ENCODE measurements at places on chromosomes 1 and 21.

GRCh38 chr1:213269829-213270228 is 218.8 kb downstream of the RPS6KC1 start:
- no peak for DNase-seq

DNA sequence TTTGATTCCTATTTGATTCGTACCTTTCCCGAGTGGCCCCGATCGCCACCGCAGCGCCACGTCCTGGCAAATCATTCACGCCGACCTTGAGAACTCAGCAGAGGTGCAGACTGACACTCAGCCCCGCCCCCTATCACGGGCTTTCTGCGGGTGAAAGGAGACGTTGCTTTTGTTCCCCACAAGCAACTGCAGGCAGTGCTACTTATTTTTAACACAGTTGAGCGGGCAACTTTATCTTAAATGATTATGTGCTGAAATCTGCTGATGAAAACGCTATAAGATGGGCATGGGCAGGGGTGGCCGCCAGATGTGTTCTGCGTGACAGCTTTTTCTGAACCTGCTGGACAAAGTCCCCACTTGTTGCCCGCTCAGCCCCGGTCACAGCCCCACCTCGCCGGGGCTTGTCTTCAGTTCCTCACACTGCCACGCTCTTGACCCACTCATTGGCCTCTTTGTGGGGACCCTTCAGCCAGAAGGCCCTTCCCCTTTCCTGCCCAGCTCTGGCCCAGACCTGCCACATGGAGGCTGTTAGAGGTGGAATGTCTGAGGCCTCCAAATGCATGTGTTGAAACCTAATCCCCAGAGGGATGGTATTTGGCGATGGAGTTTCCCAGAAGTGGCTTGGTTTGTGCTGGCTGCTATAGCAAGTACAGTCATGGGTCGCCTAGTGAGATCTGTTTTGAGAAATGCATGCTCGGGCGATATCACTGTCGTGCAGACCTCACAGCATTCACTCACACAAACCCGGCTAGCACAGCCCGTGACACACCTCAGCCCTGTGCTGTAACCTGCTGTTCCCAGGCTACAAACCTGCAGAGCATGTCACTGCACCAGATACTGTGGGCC is 15.7 kb upstream of the PDXK start:
- peak; percentile 43 for DNase-seq

DNA sequence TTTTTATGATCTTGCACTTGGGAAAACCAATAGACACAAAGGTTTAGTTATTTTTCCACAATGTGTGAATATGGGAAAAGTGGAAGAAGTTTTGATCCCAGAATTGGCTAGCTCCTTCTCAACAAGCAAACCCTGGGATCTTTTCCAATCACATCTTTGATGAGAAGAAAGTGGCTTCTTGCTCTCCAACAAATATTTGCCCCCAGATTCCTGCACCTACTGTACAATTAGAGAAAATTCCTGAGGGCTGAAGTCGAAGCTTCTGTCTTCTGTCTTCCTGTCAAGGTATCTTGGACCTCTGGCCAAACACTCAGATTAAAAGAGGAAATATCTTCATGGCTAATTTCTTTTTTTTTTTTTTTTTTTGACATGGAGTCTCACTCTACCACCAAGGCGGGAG is 113.1 kb upstream of the SLC45A1 start:
- DNase-seq: no peak

DNA sequence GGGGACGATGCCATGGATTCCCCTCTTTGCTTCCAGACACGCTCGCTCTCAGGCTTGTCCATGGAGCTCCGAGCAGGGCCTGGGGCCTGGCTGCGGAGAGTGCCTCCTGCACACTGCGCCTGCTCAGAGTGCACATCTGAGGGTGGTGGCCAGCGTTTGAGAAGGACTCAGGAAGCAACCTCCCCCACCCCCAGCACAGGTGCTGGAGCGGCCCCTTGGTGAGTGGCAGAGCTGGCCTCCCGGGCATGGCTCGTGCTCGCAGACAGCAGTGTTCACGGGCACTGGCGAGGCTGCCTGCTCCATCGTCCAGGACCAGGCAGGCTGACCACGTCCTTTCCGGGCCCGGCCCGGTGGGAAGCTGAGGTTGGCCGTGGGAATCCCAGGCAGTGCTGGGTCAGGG is 2.8 kb downstream of the SPATC1L start:
- no peak for DNase-seq

- DNase-seq: no peak
Observed at GRCh38 chr1:17009706-17010105, 2.0 kb downstream of the ATP13A2 start.

DNA sequence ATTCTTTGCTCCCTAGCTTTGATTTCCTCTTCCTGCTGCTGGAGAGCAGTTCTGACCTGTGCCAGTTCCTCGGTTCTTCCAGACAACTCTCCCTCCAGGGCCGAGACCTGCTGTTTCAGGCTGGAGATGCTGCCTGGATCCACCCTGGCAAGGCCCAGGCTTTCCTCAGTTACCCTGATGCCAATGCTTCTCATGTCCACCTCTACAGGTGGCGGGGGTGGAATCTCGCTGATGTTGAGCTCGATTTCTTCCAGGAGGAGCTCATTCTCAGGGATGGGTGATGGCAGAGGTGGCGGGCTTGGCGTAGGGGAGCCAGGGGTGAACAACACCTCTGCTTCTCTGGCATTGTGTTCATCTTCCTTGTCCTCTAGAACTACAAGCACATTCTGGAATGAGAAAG is 45.3 kb downstream of the KANK4 start:
- DNase-seq: no peak

DNA sequence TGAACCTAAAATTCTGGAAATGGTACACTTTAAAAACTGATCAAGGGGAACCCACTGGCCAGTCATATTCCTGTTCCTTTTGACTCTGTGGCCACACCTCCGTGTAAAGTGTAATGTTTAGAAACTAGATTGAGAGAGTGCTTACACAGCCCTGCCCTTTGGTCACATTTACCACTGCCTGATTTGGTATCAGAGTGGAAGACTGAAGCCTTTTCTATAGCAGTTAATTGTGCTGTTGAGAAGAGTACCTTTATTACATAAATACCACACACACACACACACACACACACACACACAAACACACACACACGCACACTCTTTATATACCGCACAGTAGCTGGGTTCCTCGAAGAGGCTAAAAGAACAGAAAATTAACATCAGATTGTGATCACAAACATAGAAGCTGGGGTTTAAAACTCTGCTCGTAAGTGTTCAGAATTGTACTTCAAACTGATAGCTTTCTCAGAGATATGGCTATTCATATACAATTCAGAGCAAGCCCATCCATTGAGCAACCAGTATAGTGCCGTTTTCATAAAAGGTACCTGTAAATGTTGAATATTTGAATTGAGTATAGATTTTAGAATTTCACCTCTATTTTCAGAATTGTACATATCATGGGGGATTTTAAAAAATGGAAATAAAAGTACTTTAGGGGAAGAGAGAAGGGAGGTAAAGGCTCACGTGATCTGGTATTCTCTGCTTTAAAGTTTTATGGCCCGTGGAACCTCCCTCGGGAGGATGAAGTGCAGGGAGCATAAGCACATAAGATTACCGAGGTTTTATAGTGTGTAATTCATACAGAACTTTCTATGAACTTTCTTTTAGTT is 37.5 kb downstream of the CAMTA1 start:
- DNase-seq: no peak

GRCh38 chr1:113834716-113835115 is 22.4 kb upstream of the RSBN1 start:
- no peak for DNase-seq

GRCh38 chr21:42252778-42253340 is 33.9 kb downstream of the ABCG1 start:
- no peak for DNase-seq

GRCh38 chr1:28236656-28237322 is 865 bp downstream of the ATP5IF1 start:
- DNase-seq: peak; percentile 30

GRCh38 chr1:232878086-232878485 is 72.3 kb upstream of the NTPCR start:
- DNase-seq: no peak

- no peak for DNase-seq
Observed at GRCh38 chr21:42039911-42040351, 29.8 kb upstream of the ZBTB21 start.

GRCh38 chr1:70093250-70093975 is 112.0 kb downstream of the LRRC40 start:
- DNase-seq: no peak

Measured in T-cell (primary cell).